ENCODE measurements at places on chromosomes 2 and 18.

GRCh38 chr2:62149708-62150107 is 46.2 kb upstream of the B3GNT2 start:
- DNase-seq: no peak

DNA sequence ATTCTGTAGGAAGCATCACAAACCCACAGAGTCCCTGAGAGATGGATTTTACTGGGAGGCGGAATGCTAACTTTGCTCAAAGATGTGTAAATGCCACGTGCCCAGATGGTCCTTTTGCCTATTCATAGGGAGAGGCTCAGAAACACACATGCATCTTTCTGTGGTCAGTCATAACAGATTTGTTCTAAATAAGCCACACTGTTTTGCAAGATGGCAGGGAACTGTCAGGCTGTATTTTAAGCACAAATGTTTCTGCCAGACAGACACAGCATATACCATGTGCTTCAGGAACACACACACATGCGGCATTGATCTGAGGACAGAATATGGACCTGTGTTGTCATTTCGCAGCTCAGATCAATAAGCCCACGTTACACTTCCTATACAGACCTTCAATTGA is 312.0 kb downstream of the GPD2 start:
- DNase-seq: no peak

GRCh38 chr2:147595200-147595599 is 249.6 kb upstream of the ACVR2A start:
- DNase-seq: no peak

- peak; percentile 41 for DNase-seq
Measured at GRCh38 chr2:224793946-224794345, 77.8 kb upstream of the CCDC195 start.

DNA sequence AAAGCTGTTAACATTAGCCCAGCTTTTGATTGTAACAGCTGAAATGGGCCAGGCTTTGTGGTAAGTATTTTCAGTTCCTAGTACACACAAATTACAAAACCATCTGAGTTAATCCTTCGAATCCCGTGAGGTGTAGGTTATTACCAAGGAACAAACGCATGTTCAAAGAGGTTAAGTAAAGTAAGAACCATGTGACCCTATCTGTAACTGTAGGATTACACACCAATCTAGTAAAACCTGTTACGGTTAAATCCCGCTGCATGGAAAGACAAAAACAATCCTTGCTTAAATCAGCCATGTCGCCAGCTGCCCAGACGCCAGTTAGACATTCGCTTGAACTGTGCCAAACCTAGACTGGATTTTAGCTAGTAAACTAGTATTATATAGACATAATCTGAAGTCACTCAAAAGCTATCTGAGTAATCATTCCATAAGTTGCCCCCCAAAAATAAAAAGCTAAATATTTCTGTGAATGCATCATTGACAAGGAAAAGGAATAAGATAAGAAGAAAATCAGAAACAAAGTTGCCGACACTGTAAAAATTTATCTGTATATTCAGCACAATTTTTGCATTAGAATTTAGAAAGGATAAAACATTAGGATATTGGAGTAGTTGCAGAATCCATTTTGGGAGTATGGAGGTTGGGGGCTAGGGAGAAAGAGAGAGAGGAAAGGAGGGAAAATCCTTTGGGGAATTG is 638.0 kb downstream of the CNTNAP5 start:
- DNase-seq: peak; percentile 90

- no peak for DNase-seq
Measured at GRCh38 chr18:12101266-12101665, 7.6 kb downstream of the ANKRD62 start.

DNA sequence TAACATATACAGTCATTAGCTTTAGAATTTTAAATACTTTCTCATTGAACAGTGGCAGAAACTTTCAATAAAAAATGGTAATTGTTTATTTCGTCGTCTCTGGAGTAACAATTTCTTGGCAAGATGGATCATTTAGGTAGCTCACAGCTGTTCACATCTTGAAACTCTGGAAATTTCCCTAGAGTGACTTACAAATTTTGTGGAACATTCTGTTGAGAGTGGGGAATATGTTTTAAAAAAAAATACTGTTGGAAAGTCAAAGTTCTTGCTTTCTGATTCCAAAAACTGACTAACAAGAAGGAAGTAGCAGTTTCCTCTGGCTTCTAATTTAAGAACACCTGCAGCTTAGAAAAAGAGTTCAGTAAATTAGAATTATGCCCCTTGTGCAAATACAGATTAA is 11.2 kb upstream of the CALCRL start:
- DNase-seq: no peak

DNA sequence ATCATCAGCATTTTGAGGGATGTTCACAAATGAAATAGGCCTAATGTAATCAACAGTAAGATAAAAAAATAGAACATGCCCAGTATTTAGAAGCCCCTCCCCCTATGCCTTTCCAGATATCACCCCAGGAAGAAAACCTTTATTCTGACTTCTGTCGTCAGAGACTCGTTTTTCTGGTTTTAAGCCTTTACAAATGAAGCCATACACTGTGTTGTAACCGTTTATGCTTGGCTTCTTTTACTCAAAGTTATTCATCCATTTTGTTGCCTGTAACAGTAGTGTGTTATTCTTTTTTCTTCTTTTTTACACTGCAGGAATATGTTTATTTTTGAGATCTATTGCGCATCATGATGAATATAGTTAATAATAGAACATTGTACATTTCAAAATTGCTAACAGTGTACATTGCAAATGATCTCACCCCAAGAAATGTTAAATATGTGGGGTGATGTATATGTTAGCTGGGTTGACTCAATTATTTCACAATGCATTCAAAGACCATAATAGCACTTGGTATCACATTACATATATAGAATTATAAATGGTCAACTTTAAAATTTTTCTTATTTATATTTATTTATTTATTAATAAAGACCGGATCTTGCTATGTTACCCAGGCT is 28.1 kb upstream of the PNPT1 start:
- no peak for DNase-seq

- DNase-seq: no peak
Measured at GRCh38 chr2:620471-621302, 56.5 kb downstream of the TMEM18 start.

GRCh38 chr2:160278879-160279177 is 78.8 kb upstream of the ITGB6 start:
- peak; percentile 37 for DNase-seq

GRCh38 chr2:610491-610890 is 66.7 kb downstream of the TMEM18 start:
- no peak for DNase-seq

DNA sequence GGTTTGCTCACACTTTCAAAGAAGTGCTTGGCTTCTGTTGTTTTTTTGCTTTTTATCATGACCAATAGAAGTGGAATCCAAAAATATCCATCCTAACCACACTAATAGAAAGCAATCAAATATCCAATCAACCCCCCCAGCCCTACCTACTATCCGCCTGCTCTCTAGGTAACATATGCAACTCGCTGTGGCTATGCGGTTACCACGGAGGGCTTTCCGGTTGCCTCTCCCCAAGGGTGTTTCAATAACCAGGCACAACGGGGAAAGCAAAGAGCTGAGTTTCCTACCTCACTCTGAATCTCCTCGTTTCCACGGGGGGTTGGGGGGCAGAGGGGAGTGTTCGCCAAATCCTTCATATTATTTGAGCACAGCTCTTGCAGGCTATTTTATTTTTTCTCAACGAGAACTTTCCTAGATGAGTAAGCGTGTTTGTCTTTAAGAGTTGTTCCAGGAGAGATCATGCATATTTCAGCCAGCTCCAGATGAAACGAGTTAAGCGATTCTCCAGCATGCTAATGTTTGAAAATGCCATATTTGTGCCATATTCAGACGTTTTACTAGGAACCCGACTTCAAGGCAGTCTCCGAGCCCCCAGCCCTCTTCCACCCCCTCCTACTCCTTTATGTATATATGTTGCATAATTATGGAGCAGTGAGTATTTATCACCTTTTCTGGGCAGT is 30.3 kb downstream of the PAX3 start:
- DNase-seq: no peak

- DNase-seq: no peak
Measured at GRCh38 chr2:21194147-21194546, 70.4 kb downstream of the TDRD15 start.

Measured in NCI-H82 (cell line).